ENCODE measurements at places on chromosomes 3 and 15. TPM values are rescaled to one million over a fixed set of nuclear protein-coding genes. Genes with fewer than 3 reads are reported as not detected.
A peak's percentile ranks its signal among the peaks of the same experiment; 100 is the strongest.

The TMEM207 gene
- total RNA-seq = not detected

The PLA2G4F gene
- total RNA-seq = not detected

The IQCH gene
- total RNA-seq = 5.0 TPM

- no peak for DNase-seq
These were observed 36.7 kb downstream of the ARHGEF3 start for GRCh38 chr3:56764904-56765547.

DNA sequence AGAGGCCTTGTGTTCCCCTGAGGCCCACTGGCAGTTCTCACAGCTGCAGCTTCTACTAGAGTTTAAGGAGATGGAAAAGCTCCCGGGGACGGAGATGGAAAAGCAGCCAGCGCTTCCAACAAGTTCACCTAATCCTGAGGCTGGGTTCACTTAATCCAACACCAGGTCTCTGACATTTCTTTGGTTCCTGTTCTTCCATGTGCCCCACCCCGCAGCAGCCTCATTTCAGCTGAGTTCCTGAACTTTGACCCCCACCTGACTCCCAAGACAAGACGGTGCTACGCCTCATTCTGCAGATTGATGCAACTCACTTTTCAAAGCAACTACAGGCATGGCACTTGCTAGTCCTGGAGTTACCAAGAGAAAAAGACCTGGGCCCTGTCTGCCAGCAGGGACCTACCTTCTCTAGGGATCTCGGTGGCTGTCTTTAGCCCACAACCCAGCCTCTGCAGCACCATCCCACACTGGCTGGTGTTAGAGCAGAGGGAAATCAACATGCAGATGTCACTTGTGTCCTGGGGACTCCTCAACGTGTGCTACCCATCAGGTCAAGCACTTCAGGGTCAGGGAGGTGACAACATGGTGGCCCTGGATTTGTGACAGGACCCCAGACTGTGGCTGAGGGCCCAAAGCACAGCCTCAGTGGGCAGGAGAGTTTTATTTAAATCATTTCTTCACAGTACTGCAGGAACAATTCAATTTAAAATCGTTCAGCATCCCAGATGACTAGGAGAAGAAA is 406.1 kb downstream of the VPS13C start:
- no peak for DNase-seq

DNA sequence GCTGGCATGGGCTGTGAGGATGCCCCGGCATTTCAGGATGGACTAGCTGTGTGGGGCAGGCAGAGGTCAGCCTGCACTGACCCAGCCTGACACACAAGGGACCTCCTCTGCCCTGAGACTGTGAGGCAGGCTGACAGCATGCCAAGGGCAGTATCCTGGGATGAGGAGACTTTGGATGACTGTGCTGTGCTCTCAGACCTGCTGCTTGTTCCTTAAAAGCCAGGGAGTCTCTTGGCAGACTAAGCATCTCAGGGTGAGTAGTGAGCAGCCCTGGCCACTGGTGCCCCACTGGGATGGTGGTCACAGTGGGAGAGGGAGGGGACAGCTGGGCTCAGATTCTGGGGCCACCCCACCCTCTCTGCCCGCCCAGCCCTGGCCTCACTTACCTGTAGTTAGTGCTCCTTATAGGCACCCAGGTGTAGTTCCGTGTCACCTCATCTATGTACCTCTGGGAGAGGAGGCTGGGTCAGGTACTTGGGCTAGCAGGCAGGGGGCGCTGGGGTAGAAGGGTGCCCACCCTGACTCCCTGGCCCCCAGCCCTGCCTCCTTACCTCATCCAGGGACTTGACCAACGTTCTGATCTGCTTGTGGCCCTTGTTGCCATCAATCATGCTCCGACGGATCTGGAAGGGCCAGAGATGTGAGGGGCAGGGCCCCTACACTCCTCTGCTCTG is 16.1 kb upstream of the TMEM115 start:
- DNase-seq = no peak

DNA sequence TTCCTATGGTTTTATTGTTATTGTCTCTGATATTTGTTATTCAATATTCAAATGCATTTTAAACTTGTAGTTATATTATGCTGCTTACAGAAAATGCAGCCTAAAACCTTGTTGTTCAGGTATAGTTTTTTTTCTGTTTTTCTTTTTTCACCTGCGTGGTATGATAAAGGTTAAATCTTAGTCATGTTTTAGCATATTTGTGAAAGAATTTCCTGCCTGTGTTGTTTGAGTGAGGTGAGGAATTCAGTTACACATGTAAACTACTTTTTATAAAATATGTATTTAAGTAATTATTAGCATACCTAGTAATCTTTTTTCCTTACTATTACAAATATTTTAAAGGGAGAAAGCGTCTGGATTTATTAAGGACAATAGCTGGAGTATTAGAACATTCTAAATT is 90.0 kb upstream of the NAALADL2 start:
- DNase-seq = no peak

GRCh38 chr3:183687705-183688104 is 9.9 kb upstream of the YEATS2 start:
- DNase-seq = no peak

GRCh38 chr3:195762611-195763010 is 41.8 kb downstream of the MUC20 start:
- DNase-seq = no peak

DNA sequence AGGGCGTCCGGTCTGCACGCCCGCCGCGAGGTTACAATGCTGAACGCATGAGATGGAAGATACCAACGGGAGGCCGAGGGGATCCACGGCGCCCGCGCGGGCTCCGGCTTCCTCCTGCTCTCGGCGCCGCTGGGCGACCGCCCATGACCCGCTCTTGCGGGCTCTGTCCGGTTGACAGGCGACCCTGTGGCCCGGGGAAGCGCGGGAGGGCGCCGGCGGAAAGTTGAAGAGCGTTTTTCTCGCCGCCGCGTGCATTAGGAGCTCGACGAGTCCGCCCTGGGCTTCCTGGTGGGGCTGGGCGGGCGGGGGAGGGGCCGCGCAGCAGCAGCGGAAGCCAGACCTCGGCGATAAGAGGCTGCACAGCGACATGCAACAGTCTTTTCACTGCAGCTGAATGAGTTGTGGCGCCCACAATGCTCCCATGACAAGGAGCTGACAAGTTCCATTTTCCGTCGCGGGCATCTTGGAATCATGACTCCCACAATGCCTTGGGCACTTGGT is at the start of gene MBNL1:
Gene MBNL1, plus strand, starts transcription at position 375 of the 501 bp plus-strand sequence. CDS start 31,265 bp downstream, outside the sequence.
- DNase-seq = peak; percentile 87
